ENCODE measurements at places on chromosomes 1 and 21.
A peak's percentile ranks its signal among the peaks of the same experiment; 100 is the strongest.

- no peak overlapping the region for H3K27ac ChIP-seq
- H3K27me3 ChIP-seq, result no peaks in the 10 kb centered on the region
- no peak for DNase-seq
- no peaks in the 10 kb centered on the region for H3K4me1 ChIP-seq
- H3K36me3 ChIP-seq, result no peaks in the 10 kb centered on the region
Measured at GRCh38 chr1:225209153-225209552, 218.7 kb downstream of the LBR start.

DNA sequence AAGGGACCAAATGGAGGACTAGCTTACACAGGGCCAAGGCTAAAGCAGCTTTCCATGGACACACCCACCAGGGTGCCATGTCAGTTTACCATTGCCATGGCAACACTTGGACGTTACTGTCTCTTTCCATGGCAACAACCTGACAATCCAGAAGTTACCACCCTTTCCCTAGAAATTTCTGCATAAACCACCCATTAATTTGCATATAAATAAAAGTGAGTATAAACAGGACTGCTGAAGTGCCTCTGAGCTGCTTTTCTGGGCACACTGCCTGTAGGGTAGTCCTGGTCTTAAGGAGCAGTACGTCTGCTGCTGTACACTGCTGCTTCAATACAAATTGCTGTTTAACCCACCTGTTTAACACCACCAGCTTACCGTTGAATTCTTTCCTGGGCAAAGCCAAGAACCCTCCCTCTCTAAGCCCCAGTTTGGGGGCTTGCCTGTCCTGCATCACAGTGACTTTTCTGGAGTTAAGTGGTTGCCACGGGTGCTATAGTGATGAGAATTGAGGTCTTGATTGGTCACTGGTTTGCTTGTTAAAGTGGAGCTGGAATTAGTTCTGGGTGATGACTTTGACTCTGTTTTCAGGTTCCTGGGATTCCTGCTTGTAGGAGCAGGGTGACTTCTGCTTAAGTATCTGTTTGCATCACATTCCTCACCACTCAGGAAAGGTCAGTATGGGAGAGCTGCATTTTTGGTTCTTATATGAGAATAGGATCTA is 83.2 kb downstream of the CLDN17 start:
- H3K36me3 ChIP-seq, result no peaks in the 10 kb centered on the region
- H3K4me3 ChIP-seq, result no peak overlapping the region
- H3K27ac ChIP-seq, result no peak overlapping the region
- no peaks in the 10 kb centered on the region for H3K4me1 ChIP-seq

DNA sequence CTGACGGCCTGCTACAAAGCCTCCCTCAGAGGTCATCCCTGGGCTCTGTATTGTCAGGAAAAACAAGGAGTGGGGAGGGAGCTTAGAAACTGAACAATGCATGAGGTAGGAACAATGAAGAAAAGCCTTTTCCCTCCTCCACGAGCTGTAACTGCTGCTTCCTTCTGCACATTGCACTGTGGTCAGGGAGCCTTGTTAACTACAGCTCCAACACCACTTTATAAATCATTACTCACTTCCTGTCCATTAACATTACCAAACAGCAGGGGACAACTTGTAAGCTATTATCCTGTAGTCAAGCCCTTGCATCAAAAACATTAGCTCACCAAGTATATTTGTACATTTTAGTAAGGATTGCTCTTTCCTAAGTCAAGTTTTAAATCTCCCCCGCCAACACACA is 336.0 kb upstream of the NR5A2 start:
- H3K36me3 ChIP-seq, result no peaks in the 10 kb centered on the region
- no peaks in the 10 kb centered on the region for H3K4me1 ChIP-seq
- no peaks in the 10 kb centered on the region for H3K27me3 ChIP-seq
- H3K4me3 ChIP-seq, result no peak overlapping the region
- peak overlapping the region; percentile 57 for H3K27ac ChIP-seq

DNA sequence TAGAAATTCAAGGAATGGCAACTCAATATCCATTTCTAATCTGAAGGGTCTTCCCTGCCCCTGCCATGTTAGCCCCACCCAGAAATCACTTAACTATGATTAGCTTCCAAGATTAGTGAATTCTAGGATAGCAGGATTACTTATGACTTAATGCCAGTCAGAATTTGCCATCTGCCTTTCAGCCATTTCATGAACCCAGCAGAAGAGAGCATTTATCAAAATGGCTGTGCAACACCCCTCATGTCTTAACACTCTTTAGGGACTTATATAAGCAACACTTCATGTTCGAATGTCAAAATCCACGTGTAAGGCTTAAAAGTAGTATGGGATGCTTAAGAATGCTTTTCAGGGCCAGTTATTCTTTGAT is 288.5 kb downstream of the NFIA start:
- no peaks in the 10 kb centered on the region for H3K4me1 ChIP-seq
- H3K36me3 ChIP-seq, result no peaks in the 10 kb centered on the region
- H3K4me3 ChIP-seq, result no peak overlapping the region
- H3K27ac ChIP-seq, result no peak overlapping the region

GRCh38 chr21:37993071-37993470 is 76.8 kb upstream of the KCNJ6 start:
- H3K27ac ChIP-seq, result no peak overlapping the region
- H3K4me1 ChIP-seq, result no peaks in the 10 kb centered on the region
- H3K36me3 ChIP-seq, result no peaks in the 10 kb centered on the region
- peaks cover 14% of the 10 kb centered on the region for H3K27me3 ChIP-seq
- no peak for DNase-seq

- H3K4me1 ChIP-seq, result no peaks in the 10 kb centered on the region
- H3K27me3 ChIP-seq, result peaks cover 13% of the 10 kb centered on the region
- DNase-seq, result no peak
- H3K27ac ChIP-seq, result no peak overlapping the region
Measured at GRCh38 chr21:41048145-41048544, 119.8 kb upstream of the BACE2 start.

- H3K27me3 ChIP-seq, result no peaks in the 10 kb centered on the region
- no peaks in the 10 kb centered on the region for H3K4me1 ChIP-seq
- no peak for DNase-seq
Measured at GRCh38 chr1:245411245-245412036, 256.7 kb downstream of the KIF26B start.

DNA sequence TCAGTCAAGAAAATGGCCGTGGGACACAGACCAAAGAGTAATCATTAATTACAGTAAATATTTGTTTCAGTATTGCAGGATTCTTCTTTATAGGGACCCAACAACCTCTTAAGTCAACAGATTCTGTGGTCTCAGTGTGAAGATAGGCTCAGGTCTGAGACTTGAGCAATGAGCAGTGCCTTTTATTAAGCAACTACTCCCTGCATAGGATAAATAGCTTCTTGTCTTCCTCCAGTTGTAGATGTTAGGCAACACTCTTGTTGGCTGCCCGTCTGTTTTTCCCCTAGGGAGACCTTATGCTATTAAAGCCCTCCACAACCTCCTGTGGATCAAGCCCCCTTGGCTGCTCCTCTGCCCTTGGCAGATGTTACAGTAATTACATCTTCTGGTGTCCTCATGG is 1.8 kb upstream of the OMA1 start:
- no peak overlapping the region for H3K4me3 ChIP-seq
- no peak overlapping the region for H3K27ac ChIP-seq
- H3K27me3 ChIP-seq, result no peaks in the 10 kb centered on the region
- no peak for DNase-seq
- H3K36me3 ChIP-seq, result no peaks in the 10 kb centered on the region
- peaks cover 10% of the 10 kb centered on the region for H3K4me1 ChIP-seq

DNA sequence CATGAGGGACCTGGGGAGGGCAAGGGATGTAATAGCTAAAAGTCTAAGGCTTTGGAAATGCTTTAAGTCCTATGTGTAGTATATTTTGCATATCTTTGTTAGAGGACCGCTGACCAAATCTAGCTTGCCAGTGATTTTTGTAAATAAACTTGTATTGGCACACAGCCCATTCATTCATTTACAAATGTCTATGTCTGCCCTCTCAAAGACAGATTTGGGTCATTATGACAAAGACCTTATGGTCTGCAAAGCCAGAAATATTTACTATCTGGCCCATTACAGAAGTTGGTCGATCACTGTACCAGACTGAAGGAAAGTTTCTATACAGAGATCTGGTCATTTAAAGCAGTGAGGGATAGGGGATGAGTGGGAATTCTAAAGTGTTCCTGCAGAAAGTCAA is 120.1 kb upstream of the RAVER2 start:
- H3K4me1 ChIP-seq, result peaks cover 4% of the 10 kb centered on the region
- no peaks in the 10 kb centered on the region for H3K36me3 ChIP-seq
- H3K27ac ChIP-seq, result no peak overlapping the region
- peak; percentile 76 for DNase-seq
- H3K27me3 ChIP-seq, result no peaks in the 10 kb centered on the region
- H3K4me3 ChIP-seq, result no peak overlapping the region

GRCh38 chr1:193417403-193417802 is 231.0 kb upstream of the B3GALT2 start:
- H3K36me3 ChIP-seq, result no peaks in the 10 kb centered on the region
- no peak for DNase-seq
- H3K4me1 ChIP-seq, result peaks cover 19% of the 10 kb centered on the region
- H3K27me3 ChIP-seq, result no peaks in the 10 kb centered on the region
- no peak overlapping the region for H3K27ac ChIP-seq
- no peak overlapping the region for H3K4me3 ChIP-seq

GRCh38 chr1:93666613-93667384 is 14.8 kb downstream of the BCAR3 start:
- no peak overlapping the region for H3K4me3 ChIP-seq
- DNase-seq, result no peak
- H3K27me3 ChIP-seq, result no peaks in the 10 kb centered on the region

DNA sequence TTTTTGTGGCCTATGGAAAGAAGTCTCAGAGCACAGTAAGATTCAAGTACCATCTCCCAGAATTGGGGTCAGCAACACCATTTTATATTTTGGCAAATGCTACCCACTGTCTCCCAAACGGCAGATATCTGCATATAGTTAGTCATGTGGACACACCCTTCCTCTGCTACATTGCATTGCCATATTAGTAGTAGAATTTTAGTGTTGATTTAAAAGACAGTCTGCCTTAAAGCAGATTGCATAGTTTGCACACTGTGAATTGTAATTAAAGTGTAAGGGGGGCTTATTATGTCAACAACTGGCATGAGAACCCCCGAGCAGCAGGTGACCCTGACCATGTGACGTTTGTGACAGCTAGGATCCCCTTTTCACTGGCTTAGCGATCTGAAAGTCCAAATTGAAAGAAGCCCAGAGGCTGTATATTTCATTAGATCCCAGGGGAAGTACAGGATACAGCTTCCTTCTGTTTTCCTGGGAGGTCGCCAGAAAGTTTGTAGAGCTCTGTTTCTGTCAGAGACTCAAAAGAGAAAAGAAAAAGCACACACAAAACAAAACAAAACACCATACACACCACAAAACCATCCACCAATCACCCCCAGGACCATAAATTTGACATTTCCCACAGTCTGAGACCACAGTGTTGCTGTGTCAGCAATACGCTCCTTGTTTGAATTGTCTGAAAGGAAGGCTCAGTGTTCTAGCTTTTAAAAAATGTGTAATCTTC is 172.4 kb downstream of the NFIA start:
- peak overlapping the region; percentile 75 for H3K27ac ChIP-seq
- DNase-seq, result no peak
- no peaks in the 10 kb centered on the region for H3K27me3 ChIP-seq
- peak overlapping the region; percentile 32 for H3K4me3 ChIP-seq
